ENCODE measurements at places on chromosomes 7 and 10.

- peak overlapping the region; percentile 2 for H3K4me3 ChIP-seq
- no peak overlapping the region for H3K27ac ChIP-seq
- DNase-seq = no peak
- H3K36me3 ChIP-seq = no peaks in the 10 kb centered on the region
These were observed 999 bp downstream of the ITIH5 start for GRCh38 chr10:7665767-7666166.

- H3K36me3 ChIP-seq = no peaks in the 10 kb centered on the region
- H3K27ac ChIP-seq = no peak within 1 kb of the TSS
These were observed at the start of gene CTTNBP2 for GRCh38 chr7:117873310-117874190. CTTNBP2 (minus strand) TSS chr7:117873441; CDS start chr7:117873415, 26 bp downstream.

GRCh38 chr10:102159051-102159597 lies 6.9 kb downstream of the NOLC1 start:
- no peaks in the 10 kb centered on the region for H3K27me3 ChIP-seq
- H3K4me1 ChIP-seq = peaks cover 5% of the 10 kb centered on the region
- H3K27ac ChIP-seq = no peak overlapping the region
- H3K36me3 ChIP-seq = peaks cover 77% of the 10 kb centered on the region
- H3K4me3 ChIP-seq = no peak overlapping the region

- no peak for DNase-seq
- no peak overlapping the region for H3K4me3 ChIP-seq
- no peaks in the 10 kb centered on the region for H3K36me3 ChIP-seq
- no peaks in the 10 kb centered on the region for H3K27me3 ChIP-seq
These were observed 493.0 kb downstream of the LRMDA start for GRCh38 chr10:75924309-75924902.

GRCh38 chr10:323651-324293 lies 188.5 kb downstream of the ZMYND11 start:
- H3K27me3 ChIP-seq = no peaks in the 10 kb centered on the region
- H3K27ac ChIP-seq = no peak overlapping the region
- peak overlapping the region; percentile 28 for H3K4me3 ChIP-seq
- peaks cover 5% of the 10 kb centered on the region for H3K4me1 ChIP-seq
- H3K36me3 ChIP-seq = peaks cover 9% of the 10 kb centered on the region
- DNase-seq = no peak

- DNase-seq = no peak
- no peak overlapping the region for H3K27ac ChIP-seq
- no peak overlapping the region for H3K4me3 ChIP-seq
- no peaks in the 10 kb centered on the region for H3K36me3 ChIP-seq
- no peaks in the 10 kb centered on the region for H3K27me3 ChIP-seq
These were observed 66.8 kb upstream of the KIF5B start for GRCh38 chr10:32123021-32123420.

DNA sequence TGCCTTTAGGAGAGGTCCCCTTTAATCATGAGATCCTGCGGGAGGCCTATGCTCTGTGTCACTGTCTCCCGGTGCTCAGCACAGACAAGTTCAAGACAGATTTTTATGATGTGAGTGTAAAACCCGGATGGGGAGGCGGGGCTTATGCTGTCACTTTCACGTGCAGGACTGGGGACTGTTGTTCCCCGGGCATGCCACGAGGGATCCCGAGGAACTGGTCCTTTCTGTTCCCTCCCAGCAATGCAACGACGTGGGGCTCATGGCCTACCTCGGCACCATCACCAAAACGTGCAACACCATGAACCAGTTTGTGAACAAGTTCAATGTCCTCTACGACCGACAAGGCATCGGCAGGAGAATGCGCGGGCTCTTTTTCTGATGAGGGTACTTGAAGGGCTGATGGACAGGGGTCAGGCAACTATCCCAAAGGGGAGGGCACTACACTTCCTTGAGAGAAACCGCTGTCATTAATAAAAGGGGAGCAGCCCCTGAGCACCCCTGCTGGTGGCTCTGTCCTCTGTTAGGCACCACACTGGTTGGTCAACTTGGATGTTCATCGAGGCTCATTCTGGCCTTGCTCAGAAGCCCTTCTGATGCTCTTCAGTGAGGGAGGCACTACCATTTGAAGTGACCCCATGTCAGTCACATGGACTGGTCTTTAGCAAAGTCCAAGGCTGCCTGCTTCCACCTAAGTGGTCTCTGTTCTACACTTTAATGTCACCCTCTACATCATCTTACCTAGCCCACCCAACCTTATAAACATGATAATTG lies 2.8 kb downstream of the COPS6 start:
- peaks cover 11% of the 10 kb centered on the region for H3K4me1 ChIP-seq
- no peak for DNase-seq
- no peak overlapping the region for H3K27ac ChIP-seq

DNA sequence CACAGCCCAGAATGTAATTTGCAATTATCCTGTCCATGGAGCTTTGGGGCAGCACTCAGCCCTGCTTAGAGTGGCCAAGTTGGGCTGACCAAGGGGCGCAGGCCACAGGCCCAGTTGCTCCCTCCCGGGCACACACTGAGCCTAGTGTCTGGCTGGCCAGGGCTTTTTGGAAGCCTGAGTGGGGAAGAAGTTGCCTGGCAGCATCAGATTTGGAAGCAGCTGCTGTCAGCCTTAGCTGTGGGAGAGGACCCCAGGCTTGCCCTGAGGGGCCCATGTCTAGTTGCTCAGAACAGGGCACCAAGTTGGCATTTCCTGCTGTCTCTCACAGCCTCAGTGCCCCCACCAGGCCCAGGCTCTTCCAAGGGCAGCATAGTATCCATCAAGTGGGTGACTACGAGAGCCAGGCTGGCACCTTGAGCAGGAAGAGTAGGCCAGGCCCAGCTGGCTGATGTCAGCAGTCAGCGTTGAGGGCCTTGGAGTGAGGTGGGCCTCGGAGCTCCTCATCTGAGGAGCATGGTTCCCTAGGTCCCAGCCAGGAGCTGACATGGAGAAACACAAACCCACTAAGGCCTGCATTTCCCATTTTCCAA lies 14.4 kb downstream of the ANTXRL start:
- H3K27me3 ChIP-seq = no peaks in the 10 kb centered on the region
- DNase-seq = no peak
- H3K4me3 ChIP-seq = no peak overlapping the region
- no peak overlapping the region for H3K27ac ChIP-seq
- H3K36me3 ChIP-seq = no peaks in the 10 kb centered on the region

DNA sequence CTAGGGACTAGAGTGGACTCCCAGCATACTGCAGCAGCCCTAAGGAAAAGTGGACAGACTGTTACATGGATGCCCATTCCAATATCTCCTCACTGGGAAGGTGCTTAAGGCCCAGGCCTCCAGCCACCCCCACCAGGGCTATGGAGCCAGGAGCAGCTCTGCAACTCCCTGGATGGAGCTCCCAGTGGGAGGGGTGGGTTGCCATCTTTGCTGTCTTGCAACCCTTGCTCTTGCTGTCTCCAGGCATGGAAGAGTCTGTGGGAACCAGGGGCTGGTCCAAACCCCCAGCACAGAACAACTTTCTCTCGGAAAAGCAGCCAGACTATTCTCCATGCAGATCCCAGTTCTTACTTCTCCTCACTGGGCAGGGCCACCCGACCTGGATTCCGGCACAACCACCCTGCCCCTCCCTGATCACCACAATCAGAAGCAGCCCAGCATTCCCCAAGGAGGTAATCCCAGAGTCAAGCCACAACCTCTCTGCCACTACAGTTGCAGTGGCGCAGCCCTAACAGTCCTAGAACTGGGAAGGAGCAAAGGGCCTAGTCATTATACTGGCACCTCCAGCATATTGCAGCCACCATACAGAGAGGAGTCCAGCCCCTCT lies 41.8 kb upstream of the ZNF488 start:
- H3K27me3 ChIP-seq = no peaks in the 10 kb centered on the region
- no peaks in the 10 kb centered on the region for H3K4me1 ChIP-seq
- H3K27ac ChIP-seq = no peak overlapping the region
- no peaks in the 10 kb centered on the region for H3K36me3 ChIP-seq
- H3K4me3 ChIP-seq = no peak overlapping the region

- DNase-seq = no peak
- H3K4me3 ChIP-seq = no peak overlapping the region
- no peak overlapping the region for H3K27ac ChIP-seq
- no peaks in the 10 kb centered on the region for H3K27me3 ChIP-seq
- H3K4me1 ChIP-seq = no peaks in the 10 kb centered on the region
These were observed 50.9 kb upstream of the PDLIM1 start for GRCh38 chr10:95341716-95342130.

DNA sequence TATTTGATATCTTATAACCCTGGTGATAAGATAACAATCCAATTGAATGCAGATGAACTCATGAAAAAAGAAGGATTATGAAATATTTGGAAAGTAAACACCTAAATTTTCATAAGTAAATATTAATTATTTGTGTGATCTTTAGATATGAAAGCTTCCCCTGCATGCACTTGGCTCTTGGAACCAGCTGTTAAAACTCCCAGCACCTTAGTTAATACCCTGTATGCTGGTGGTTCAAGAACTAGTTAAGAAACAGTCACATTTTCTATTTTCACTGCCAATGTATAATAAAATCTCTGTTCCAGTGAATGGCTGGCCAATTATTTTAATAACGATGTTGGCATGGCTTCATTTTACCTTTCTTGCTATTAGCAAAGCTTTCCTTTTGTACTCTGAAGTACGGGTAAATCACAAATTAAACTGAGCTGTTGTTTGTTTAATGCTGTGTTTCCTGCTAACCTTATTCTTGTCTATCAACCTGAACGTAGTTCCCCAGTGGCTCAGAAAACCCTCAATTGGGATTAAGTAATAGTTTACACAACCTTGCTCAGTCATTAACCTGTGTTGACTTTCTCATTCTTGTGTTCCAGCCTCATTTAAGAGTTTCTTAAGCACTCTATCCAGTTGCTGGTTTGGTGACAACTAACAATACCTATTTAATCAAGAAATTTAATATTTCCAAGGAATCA lies 38.9 kb downstream of the MET start:
- H3K4me1 ChIP-seq = no peaks in the 10 kb centered on the region
- H3K27me3 ChIP-seq = no peaks in the 10 kb centered on the region
- no peak for DNase-seq
- H3K27ac ChIP-seq = no peak overlapping the region
- no peak overlapping the region for H3K4me3 ChIP-seq

DNA sequence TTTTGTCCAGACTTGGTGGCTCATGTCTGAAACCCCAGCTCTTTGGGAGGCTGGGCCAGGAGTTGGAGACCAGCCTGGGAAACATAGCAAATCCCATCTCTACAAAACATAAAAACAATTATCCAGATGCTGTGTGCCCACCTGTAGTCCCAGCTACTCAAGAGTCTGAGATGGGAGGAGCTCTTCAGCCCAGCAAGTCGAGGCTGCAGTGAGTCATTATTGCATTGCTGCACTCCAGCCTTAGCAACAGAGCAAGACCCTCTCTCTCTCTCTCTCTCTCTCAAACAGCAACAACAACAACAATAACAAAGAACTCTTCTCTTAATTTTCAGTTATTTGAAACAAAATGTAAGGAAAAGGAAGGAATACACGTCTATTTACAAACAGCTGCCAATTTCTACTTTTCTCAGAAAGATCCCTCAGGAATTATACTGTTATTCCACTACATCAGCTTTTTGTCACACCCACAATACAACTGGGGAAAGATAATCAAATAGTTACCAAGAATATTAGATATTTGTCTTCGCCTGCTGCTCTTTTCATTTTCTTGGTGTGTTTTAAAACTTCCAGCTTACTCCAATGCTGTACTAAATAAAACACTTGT lies 5.1 kb upstream of the TSPAN12 start:
- H3K27me3 ChIP-seq = peaks cover 5% of the 10 kb centered on the region
- H3K4me1 ChIP-seq = no peaks in the 10 kb centered on the region
- DNase-seq = no peak
- no peak overlapping the region for H3K27ac ChIP-seq
- H3K4me3 ChIP-seq = no peak overlapping the region
- no peaks in the 10 kb centered on the region for H3K36me3 ChIP-seq

DNA sequence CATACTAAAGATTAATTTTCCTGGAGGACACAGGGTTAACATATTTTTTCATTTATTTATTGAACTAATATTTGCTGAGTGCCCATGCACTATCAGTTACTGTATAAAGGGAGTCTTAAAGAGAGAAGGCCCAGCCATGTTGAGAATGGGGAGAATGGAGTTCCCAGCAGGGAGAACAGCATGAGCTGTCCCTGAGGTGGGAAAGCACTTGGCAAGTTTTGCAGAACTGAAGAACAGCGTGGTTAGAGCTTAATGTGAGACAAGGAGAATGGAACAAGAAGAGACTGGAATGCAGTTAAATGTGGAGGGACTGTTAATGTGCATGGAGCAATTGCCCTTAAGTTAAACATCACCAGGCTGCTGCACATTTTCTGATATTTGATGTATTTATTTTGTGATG lies 435.4 kb downstream of the SUGCT start:
- no peak for DNase-seq
- H3K4me3 ChIP-seq = no peak overlapping the region
- no peaks in the 10 kb centered on the region for H3K27me3 ChIP-seq

DNA sequence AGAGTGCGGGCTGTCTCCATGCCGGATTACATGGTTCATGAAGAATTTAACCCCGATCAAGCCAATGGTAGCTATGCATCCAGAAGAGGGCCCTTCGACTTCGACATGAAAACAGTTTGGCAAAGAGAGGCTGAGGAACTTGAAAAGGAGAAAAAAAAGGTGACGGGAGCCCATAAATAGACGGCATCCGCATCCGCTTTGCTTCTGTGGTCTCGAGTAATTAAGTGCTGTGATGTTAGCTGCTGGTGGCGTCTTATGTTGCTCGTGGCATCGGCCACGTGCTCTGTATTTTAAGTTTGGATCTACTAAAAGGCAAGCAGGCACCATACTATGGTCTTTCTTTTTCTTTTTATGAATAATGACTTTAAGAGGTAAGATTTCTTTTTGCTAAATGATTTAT lies 11.1 kb downstream of the C7orf57 start:
- no peak overlapping the region for H3K4me3 ChIP-seq
- no peaks in the 10 kb centered on the region for H3K27me3 ChIP-seq
- H3K36me3 ChIP-seq = no peaks in the 10 kb centered on the region

GRCh38 chr10:7596356-7596755 lies 70.4 kb downstream of the ITIH5 start:
- no peak overlapping the region for H3K4me3 ChIP-seq
- H3K27ac ChIP-seq = no peak overlapping the region
- no peak for DNase-seq
- H3K36me3 ChIP-seq = no peaks in the 10 kb centered on the region

GRCh38 chr10:22766693-22767092 lies 52.3 kb upstream of the PIP4K2A start:
- H3K27ac ChIP-seq = no peak overlapping the region
- no peaks in the 10 kb centered on the region for H3K36me3 ChIP-seq
- no peak overlapping the region for H3K4me3 ChIP-seq
- H3K27me3 ChIP-seq = no peaks in the 10 kb centered on the region

- H3K36me3 ChIP-seq = peaks cover 3% of the 10 kb centered on the region
- H3K27ac ChIP-seq = no peak overlapping the region
- H3K27me3 ChIP-seq = no peaks in the 10 kb centered on the region
- H3K4me1 ChIP-seq = peaks cover 15% of the 10 kb centered on the region
- DNase-seq = no peak
- H3K4me3 ChIP-seq = no peak overlapping the region
These were observed 3.2 kb upstream of the ATP6V1F start for GRCh38 chr7:128859232-128860157.

DNA sequence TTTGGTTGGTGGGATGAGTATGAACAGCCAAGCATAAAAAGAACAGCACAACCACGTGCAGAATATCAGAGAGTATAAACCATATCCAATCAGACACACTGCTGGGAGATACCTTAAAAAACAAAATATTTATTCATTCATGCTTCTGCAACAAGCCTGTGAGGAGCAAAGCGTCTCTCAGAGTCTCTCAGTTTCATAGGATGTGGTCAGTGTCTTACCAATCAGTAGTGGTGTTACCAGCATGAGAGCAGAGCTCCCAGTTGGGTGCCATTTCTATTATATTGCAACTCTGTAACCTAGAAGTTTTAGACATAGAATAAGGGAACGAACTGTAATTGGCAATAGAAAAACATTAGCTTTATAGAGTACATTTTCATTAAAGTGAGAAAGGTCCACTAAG lies 445.9 kb upstream of the LRRN3 start:
- no peaks in the 10 kb centered on the region for H3K36me3 ChIP-seq
- H3K27me3 ChIP-seq = no peaks in the 10 kb centered on the region
- H3K4me1 ChIP-seq = no peaks in the 10 kb centered on the region
- no peak overlapping the region for H3K27ac ChIP-seq
- H3K4me3 ChIP-seq = no peak overlapping the region
- DNase-seq = no peak
